ENCODE measurements at places on chromosomes 1 and 21. TPM values are rescaled to one million over a fixed set of nuclear protein-coding genes. Genes with fewer than 3 reads are reported as not detected.

DNA sequence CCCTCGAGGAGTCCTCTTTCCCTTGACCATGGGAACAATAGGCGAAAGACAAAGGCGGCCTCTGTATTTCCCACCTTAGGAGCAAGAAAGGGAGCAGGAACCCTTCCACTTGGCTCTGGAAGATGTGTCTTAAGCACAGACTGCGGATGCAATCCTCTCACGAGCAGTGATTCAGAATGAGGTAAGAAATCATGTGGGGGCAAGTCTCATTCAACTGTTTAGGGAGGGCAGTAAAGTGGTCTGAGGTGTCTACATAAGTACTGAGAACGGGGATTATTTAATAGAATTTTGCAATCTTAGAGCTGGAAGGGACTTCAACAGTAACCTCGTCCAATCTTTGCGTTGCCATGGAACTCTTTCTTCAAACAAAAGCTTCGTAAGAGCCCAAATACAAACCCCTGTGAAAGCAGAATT is 1.6 kb upstream of the DYRK3 start:
- H3K27ac ChIP-seq: no peak overlapping the region
- no peak overlapping the region for H3K4me3 ChIP-seq
- H3K4me1 ChIP-seq: peaks cover 15% of the 10 kb centered on the region
- no peaks in the 10 kb centered on the region for H3K36me3 ChIP-seq
- no peak for DNase-seq
- H3K27me3 ChIP-seq: no peaks in the 10 kb centered on the region

- no peak overlapping the region for H3K4me3 ChIP-seq
- H3K36me3 ChIP-seq: no peaks in the 10 kb centered on the region
- no peak overlapping the region for H3K27ac ChIP-seq
Measured at GRCh38 chr1:3271866-3272265, 182.6 kb upstream of the ARHGEF16 start.

DNA sequence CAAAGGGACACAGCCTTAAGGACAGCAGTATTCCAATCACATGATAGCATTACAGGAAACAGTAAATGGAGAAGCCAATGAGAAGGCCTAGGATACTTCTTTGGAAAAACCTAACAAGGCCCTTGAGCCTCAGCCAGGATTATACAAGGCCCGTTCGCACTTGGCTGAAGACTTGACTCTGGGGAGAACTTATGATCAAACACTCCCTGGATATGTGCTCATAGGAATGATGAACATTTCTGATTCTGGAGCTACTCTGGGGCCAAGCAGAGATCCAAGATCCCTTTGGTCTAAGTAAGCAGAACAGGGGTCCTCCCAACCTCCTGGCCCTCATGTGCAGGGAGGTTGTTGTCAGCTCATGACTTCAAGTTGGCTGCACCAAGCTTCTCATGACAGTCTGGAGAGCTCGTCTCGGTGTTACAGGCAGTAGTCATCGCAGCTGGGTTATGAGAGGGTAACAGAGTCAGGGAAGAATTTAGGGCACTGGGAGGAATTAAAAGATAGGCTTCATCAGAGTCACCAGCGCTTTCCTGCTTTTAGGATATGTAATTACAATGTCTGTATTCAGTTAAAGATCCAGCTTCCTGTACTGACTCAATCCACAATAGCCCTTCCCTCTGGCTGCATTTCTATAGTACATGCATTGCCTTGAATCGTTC is 92.5 kb upstream of the IRF2BP2 start:
- H3K36me3 ChIP-seq: no peaks in the 10 kb centered on the region
- no peaks in the 10 kb centered on the region for H3K27me3 ChIP-seq

- H3K4me3 ChIP-seq: no peak overlapping the region
- DNase-seq: no peak
- no peaks in the 10 kb centered on the region for H3K27me3 ChIP-seq
- H3K27ac ChIP-seq: no peak overlapping the region
Measured at GRCh38 chr1:109880971-109881894, 29.4 kb upstream of the CSF1 start.

The LCE6A gene
- total RNA-seq: not detected

The SLC22A15 gene
- total RNA-seq: 1.2 TPM

The TMEM63A gene
- total RNA-seq: 507 TPM

The ACBD6 gene
- total RNA-seq: 55.1 TPM

The TRAF3IP3 gene
- total RNA-seq: 574 TPM
